Trophoblast cell (in vitro differentiated cells and primary cell): ENCODE measurements at places on chromosomes 5 and 9.

- DNase-seq, result no peak
These were observed 50.3 kb downstream of the RAD50 start for GRCh38 chr5:132607095-132607494.

GRCh38 chr9:96022445-96023051, 147.1 kb downstream of the ERCC6L2 start:
- DNase-seq, result no peak

DNA sequence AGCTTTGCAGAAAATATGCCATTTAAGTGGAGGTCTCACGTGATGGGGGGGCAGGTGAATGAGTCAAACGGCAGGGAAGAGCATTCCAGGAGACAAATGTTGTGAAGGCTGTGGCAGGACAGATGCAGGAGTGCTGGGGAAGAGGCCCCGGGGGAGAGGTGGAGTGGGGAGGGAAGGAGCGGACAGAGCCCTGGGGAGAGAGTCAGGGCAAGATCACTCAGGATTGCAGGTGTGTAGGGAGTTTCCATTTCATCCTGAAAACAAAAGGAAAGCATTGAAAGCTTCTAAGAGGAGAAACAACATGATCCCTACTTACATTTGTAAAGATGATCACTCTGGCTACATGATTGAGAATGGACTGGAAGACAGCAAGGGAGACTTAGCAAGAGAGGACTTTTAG, 323.3 kb downstream of the ASTN2 start:
- no peak for DNase-seq

DNA sequence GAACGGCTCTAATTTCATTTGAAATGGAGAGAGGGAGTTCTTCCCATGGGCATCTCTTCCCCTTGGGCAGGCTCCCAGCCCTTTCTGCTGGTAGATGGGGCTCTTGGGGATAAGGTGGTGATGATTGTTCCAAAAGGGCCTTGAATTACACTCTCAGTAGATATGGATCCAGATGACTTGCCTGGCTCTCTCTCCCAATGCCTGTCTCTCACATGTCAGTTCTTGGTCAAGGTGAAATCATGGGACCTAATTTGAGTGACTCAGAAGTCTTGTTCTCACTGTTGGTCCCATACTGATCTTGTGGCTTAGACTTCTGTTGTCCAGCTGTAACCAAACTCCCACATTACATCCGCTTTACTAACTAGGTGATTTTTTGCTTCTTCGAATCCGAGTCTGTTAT, 317.0 kb upstream of the RFX3 start:
- no peak for DNase-seq

GRCh38 chr5:58090704-58091103, 369.2 kb downstream of the PLK2 start:
- no peak for DNase-seq

GRCh38 chr5:6484899-6485298, 36.2 kb downstream of the UBE2QL1 start:
- no peak for DNase-seq

DNA sequence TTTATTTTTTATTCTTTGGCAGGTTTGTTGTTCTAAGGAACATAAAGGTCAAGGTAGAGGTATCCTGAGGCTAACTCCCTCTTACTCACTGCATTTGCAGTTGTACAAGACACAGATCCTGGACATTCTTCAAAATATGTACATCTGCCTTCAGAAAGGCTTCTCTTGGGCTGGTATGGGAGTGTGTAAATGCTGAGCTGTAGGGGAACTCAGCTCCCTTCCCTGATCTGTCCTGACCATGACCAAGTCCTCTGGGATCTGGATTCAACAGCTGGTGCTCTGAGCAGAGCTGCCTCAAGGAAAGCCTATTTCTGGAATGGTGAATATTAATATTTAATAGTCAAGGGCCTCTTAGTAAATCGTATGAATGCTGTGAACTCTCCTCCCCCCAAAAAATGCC, 117.4 kb downstream of the PRKACG start:
- no peak for DNase-seq

- peak; percentile 63 for DNase-seq
These were observed 242.3 kb upstream of the PTGER4 start for GRCh38 chr5:40437452-40437861.

- no peak for DNase-seq
These were observed 12.0 kb downstream of the PKD2L2 start for GRCh38 chr5:137901011-137901817.

DNA sequence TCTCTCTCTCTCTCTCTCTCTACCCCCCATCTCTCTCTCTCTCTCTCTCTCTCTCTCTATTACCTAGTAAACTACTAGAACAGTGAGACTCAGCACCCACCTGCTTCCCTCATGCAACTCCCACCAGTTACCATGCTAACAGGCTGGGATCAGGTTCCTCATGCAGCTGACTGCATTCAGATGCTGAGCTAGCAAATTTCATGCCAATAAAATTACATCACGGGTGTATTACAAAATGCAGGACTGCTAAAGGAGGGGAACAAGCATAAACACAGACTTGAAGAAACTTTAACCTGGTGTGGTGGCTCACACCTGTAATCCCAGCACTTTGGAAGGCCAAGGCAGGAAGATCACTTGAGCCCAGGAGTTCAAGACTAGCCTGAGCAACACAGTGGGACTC, 76.0 kb downstream of the CEMIP2 start:
- no peak for DNase-seq

- peak; percentile 73 for DNase-seq
These were observed 38.3 kb downstream of the FAM78A start for GRCh38 chr9:131237931-131238401.

DNA sequence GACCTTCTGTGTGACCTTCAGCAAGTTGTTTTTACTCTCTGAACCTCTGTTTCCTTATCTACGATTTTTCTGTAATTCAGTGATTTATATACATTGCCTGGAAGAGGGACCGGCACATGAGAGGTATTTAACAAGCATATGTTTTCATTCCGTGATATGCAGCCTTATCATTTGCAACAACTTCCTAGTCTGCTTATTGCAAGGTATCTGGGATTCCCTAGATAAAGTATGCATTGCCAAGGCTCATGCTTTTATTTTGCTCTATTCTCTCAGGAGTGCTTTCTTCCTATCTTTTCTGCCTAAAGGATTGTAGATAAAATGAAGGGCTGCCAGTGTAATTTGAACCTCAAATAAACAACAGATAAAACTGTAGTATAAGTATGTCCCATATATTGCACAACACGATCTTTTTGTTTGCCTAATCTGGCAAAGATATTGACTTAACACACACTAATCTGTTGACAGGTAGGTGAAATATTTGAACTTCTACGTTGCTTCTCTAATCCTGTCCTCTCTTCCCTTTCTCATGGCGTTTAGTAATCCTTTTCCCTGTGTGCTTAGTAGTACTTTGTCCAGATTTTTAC, 377.2 kb upstream of the TNC start:
- no peak for DNase-seq
